AG09319 (cell line): ENCODE measurements at places on chromosomes 6 and 20.
A peak's percentile ranks its signal among the peaks of the same experiment; 100 is the strongest.

DNA sequence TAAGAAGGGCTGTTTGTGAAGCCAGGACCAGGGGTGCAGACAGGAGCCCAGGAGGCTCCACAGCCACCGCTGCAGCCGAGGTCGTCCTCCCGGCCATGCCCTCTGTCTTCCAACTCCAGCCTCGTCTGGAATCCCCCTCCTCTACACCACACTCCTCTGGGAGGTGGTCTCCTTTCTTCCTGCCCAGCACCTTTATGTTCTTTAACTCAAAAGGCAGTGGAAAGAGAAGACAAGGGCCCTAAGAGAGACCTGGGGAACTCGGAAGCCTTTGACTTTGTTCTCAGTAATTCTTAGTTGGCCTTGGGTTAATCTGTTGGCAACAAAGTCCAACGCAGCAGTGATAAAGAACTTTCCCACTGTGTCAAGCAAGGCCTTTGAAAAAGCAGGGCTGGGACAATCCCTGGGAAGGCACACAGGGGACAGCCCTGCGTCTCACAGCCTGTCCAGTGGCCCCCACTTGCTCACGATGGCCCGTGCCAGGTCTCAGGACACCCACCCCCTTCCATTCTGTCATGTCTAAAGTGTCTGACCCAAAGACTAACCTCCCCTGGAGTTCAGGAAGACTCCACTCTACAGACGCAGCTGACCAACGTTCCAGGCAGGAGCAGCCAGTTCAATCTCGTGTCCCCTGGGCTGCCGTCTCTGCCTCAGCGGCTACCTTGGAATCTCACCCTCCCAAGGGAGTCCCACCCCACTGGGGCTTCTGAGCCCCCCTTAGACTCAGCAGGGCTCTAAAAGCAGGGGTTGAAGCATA is 42.8 kb upstream of the FAM50B start:
- no peak for DNase-seq

DNA sequence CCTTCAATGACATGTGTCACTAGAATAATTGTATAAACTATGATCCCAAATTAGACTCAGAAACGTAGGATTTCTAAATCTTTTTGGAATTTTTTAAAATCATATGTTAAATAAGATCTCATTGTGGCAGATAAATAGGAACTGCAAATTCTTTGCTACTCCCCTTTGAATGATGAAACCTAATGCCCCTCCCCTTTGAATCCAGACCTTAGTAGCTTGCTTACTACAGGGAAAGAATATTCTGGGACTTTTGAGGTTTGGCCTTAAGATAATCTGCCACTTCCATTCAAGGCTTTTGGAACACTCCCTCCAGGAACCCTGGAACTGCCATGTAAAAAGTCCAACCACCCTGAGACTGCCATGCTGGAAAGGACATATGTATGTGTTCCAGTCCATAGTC is 7.1 kb downstream of the TDP2 start:
- DNase-seq: no peak

- DNase-seq: peak; percentile 31
These were observed 19.3 kb upstream of the RNF146 start for GRCh38 chr6:127247114-127248096.

DNA sequence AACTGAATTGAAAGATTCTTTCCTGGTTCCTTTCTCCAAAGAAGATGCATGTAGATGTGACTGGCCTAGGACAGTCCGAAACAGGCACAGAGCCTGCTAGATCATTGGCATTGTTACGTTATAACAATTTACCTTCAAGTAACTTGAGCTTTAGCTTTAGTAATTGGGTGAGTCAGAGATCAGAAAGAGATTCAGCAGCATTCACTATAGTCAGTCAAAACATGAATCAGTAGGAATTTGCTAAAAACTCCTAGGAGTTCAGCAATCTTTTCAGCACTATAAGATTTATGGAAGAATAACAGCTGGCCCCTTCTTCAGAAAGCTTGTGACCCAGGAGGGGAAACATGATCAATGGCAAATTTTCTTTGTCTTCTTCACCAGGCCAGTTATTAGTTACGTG is 281.7 kb upstream of the PRDM1 start:
- no peak for DNase-seq

GRCh38 chr6:25498505-25498904 is 153.5 kb upstream of the SCGN start:
- DNase-seq: no peak

- DNase-seq: no peak
These were observed 66.7 kb upstream of the TOP1 start for GRCh38 chr20:40961686-40962640.

GRCh38 chr6:45417436-45417835 is 39.7 kb upstream of the SUPT3H start:
- no peak for DNase-seq

DNA sequence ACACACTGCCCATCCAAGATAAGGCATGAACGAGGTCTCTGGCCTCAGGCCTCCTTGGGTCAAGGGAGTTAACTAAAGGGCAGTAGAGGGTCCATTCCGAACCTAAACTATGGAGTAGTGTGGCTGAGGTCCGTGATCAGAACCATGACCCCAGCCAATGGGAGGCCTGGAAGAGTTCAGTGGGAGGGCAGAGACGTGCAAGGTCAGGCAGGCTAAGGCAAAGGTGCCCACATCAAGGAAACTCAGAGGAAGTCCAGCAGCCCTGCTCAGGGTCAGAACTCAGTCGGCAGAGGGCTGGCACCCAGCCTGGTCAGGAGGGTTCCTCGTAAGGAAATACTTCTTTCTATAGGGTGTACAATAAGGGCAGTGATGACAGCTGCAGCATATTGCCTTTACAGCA is 152.2 kb downstream of the SOD2 start:
- no peak for DNase-seq

- no peak for DNase-seq
These were observed 83.3 kb downstream of the TAF4 start for GRCh38 chr20:61982191-61982950.

DNA sequence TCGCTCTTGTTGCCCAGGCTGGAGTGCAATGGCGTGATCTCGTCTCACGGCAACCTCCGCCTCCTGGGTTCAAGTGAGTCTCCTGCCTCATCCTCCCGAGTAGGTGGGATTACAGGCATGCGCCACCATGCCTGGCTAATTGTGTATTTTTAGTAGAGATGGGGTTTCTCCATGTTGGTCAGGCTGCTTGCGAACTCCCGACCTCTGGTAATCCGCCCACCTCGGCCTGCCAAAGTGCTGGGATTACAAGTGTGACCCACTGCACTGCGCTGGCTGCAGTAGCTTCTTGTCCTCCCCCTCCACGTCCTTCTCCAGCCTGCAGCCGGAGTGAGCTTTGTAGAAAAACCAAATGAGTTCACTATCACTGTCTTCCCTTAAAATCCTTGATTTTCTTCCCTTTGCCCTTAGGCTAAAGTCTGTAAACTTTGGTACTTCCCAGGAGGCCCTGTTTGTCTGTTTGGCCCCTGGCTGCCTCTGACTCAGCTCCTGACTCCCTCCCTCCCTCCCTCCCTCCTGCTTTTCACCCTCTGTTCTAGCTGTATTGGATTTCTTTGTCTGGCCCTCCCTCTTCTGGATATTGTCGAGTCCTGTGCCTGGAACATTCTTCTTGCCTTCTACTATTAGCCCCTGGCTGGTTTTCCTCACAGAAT is 12.9 kb downstream of the PARD6B start:
- DNase-seq: peak; percentile 80

GRCh38 chr20:35048739-35049138 is 43.9 kb downstream of the TRPC4AP start:
- no peak for DNase-seq

GRCh38 chr20:17625246-17626051 is 55.6 kb downstream of the DSTN start:
- no peak for DNase-seq

DNA sequence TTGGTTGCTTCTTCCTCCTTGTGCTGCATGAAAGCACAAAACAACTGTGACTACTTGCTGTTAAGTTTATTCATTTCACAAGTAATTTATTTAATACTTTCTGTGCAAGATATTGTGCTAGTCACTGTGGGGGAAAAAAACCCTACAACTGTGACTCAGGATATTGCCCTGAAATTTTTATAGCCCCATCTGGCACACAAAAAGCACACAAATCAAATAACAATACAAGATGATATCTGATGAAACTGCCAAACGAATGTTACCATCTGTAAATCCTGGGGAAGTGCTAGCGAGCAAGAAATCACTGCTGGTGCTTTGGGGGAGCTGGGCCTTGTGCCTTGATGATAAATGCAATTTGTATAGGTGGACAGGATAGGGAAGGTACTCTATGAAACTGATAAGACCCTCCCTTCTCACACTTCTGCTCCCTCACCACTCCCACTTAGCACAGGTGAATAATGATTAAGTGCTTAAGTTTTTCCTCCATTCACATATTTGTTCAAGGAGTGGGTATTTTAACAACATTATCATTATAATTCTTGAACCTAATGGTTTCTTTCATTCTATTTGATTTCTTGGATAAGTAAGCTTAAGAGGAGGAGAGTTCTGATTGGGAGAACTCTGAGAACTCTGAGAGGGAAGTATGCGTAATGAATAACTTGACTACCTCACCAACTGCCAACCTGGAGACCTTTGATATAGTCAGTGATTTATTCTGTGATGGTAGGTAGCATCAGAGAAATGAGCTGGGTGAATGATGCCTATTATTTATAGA is 115.3 kb downstream of the RTN4IP1 start:
- no peak for DNase-seq

DNA sequence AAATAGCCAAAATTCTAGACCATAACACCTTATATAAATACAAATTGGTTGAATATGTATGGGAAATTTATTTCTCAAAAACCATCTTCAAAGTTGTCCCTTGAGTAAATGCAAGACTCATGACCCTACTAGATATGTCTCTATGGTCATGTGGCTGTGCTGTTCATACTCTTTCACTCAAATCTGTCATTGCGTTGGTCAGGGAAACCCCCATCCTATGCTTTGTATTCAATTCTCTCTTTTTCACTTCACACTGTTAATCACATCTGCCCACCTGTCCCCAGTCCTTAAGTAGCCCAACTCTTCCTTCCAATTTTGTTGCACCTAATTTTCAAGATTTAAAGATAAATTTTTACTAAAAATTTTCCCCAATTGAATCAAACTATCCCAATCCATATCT is 51.0 kb downstream of the RPS12 start:
- DNase-seq: no peak

- DNase-seq: no peak
These were observed 15.4 kb upstream of the L3MBTL1 start for GRCh38 chr20:43492101-43492500.

DNA sequence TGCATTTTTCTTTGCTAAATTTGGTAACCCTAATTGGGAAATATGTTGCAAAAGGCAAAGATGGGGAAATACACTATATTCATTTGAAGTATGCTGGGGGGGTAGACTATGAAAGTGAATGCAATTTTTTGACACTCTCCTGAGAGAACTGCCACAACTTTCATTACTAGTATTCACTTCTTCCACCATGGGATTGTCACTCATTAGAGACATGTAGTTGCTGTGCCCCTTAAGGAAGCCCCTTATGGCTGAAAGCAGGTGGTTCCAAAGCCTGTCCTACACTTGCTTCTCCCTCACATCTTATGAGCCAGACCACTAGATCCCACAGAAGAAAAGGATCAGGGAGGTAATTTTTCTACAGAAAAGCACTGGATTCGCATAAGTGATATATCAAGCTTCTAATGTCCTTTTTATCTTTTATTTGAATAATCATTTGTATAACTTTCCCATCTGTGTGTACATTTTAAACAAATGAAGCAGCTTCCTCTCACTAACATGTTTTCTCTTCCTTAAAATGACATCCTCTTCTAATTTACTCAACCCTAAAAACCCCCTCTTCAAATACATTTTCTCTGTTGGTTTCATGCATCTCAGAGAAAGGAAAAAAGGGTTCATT is 83.8 kb downstream of the GCLC start:
- no peak for DNase-seq

GRCh38 chr6:51429017-51429712 is 610.5 kb downstream of the TFAP2B start:
- DNase-seq: no peak

DNA sequence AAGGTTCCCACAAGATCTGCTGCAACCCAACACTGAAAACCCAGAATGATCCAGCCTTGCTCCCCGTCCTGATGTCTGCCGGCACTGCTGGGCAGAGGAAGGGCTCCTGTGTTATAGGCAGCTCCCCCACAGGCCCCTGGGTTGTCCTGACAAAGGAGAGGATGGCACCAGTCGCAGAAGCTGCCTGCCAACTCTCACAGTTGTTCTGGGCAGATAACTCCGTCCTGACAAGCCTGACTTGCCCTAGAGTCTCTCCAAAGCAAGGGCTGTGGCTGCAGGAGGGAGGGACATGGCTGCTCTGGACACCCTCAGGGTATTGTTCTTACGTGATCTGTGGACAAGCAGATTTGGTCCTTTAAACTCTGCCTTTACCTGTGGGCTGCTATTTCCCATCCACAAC is 243.8 kb downstream of the CDH26 start:
- no peak for DNase-seq

GRCh38 chr6:131694832-131695426 is 6.3 kb downstream of the OR2A4 start:
- DNase-seq: peak; percentile 32

DNA sequence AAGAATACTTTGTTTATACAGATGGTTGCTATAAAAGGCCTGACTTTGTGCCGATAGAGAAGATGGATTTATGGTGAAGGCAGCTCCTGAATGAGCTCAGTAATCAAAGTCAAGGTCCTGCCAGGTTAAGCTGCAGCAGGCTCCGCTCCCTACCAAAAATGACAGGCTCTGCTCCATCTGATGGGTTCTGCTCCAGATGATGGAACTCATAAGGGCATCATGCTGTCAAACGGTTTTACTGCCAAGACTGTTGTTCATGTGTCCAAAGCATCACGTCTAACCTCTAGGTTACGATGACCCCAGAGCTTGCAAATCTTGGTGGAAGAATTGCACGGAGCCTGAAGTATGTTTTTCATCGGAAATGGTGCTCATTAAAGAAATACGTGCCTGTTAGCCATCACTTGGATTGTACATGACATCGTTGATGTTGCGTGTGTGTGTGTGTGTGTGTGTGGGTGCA is 19.2 kb upstream of the PTGIS start:
- peak; percentile 82 for DNase-seq

GRCh38 chr20:19121916-19122315 is 90.5 kb upstream of the SLC24A3 start:
- DNase-seq: no peak

DNA sequence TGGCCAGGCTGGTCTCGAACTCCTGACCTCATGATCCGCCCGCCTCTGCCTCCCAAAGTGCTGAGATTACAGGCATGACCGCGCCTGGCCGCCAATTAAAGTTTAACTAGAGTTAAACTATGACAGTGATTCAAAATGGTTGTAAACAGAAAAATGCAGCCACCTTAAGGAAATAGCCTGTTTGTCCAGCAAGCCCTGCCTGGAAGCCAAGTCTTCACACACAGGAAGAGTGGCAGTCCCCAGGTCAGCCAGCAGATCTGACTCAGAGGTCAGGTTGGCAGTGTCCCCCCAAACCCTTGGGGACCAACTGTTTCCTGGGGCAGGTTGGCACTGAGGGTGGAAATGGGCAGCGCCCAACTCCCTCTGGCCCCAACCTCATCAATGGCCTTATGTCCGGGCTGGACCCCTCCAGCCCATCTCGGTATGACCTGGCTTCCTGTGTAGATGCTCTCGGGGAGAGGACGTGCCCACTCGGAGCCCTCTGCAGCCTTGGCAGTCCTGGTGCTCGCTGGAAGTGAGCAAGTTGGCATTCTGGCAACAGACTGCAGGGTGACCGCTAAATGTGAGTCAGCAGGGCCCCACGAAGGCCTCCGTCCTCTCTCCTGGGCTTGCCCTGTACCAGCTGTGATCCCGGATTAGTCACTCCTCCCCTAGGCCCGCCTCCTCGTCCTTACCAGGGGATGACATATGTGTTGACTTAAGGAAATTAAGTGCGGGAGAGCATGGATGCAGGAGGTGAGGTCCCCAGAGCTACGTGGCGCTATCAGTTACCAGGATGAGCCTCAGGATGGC is 9.7 kb upstream of the HSP90AB1 start:
- DNase-seq: peak; percentile 84
